ENCODE measurements at places on chromosomes 11 and 22. TPM values are rescaled to one million over a fixed set of nuclear protein-coding genes. Genes with fewer than 3 reads are reported as not detected.

The AAMDC gene
- 166 TPM for total RNA-seq

The NXPE1 gene
- total RNA-seq, result not detected

The POLD4 gene
- 38.7 TPM for total RNA-seq

The LMNTD2 gene
- 0.19 TPM for total RNA-seq

The FOLR2 gene
- not detected for total RNA-seq

The APOA1 gene
- total RNA-seq, result 0.87 TPM

The KCNJ1 gene
- 0.06 TPM for total RNA-seq

The PATE2 gene
- 0.13 TPM for total RNA-seq

The ZNF280A gene
- total RNA-seq, result not detected

The EFEMP2 gene
- 78.6 TPM for total RNA-seq

The ELF5 gene
- total RNA-seq, result not detected

The HSD17B12 gene
- 65.3 TPM for total RNA-seq

The POU2AF1 gene
- not detected for total RNA-seq

The CDC42BPG gene
- 0.25 TPM for total RNA-seq

The SMIM35 gene
- total RNA-seq, result not detected

The FIBIN gene
- 56.8 TPM for total RNA-seq

The DGCR6 gene
- total RNA-seq, result 0.19 TPM

The EHBP1L1 gene
- 116 TPM for total RNA-seq

The CALCA gene
- not detected for total RNA-seq

The CARD16 gene
- total RNA-seq, result 15.3 TPM

The GTSE1 gene
- total RNA-seq, result 3.3 TPM

The HBG2 gene
- total RNA-seq, result not detected

The TPBGL gene
- total RNA-seq, result not detected

The TRIM34 gene
- total RNA-seq, result 21.3 TPM

The MB gene
- not detected for total RNA-seq

The SMIM38 gene
- total RNA-seq, result 0.13 TPM

The OR52A1 gene
- not detected for total RNA-seq

The OR2D2 gene
- 0.13 TPM for total RNA-seq

The CD3D gene
- not detected for total RNA-seq

The CEND1 gene
- 0.66 TPM for total RNA-seq

The MS4A4A gene
- total RNA-seq, result not detected

The MFNG gene
- 2.4 TPM for total RNA-seq

The CARD18 gene
- total RNA-seq, result not detected

The USP2 gene
- total RNA-seq, result 0.06 TPM

The OR51I1 gene
- total RNA-seq, result 0.06 TPM

The DDI1 gene
- not detected for total RNA-seq

The BRSK2 gene
- 0.26 TPM for total RNA-seq

The MISFA gene
- total RNA-seq, result 0.31 TPM

The SYT9 gene
- 0.13 TPM for total RNA-seq

The TEX54 gene
- total RNA-seq, result not detected

The CBY1 gene
- 19.2 TPM for total RNA-seq
